ENCODE measurements at places on chromosomes 7 and 10.

- no peak overlapping the region for H3K27ac ChIP-seq
- H3K27me3 ChIP-seq: no peaks in the 10 kb centered on the region
- DNase-seq: no peak
Measured at GRCh38 chr7:79217468-79217867, 236.0 kb downstream of the MAGI2 start.

DNA sequence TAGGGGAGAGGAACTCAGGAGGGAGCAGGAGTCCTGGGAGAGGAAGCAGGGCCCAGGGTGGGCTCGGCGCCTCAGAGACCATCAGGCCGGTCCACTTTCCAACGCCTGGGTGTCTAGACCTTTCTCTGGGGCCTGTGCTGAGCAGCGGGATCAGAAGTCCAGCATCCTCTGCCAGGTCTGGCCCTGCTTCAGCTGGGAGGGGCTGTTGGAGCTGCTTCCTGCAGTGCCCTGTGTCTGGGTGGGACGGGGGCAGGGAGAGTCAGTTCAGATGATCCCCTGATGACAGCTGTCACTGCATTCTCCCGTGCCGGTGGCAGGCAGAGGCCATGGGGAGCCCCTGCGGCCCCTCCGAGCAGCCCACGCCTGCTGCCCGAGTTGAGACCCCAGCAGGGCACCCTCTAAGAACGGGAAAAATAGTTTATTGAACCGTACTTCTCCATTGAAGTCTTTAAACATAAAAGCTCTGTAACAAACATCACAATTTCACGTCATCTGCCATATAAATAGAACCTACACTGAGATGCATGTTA lies 23.3 kb downstream of the AP5Z1 start:
- H3K27me3 ChIP-seq: no peaks in the 10 kb centered on the region
- no peak overlapping the region for H3K27ac ChIP-seq
- no peak for DNase-seq
- peaks cover 5% of the 10 kb centered on the region for H3K4me1 ChIP-seq

DNA sequence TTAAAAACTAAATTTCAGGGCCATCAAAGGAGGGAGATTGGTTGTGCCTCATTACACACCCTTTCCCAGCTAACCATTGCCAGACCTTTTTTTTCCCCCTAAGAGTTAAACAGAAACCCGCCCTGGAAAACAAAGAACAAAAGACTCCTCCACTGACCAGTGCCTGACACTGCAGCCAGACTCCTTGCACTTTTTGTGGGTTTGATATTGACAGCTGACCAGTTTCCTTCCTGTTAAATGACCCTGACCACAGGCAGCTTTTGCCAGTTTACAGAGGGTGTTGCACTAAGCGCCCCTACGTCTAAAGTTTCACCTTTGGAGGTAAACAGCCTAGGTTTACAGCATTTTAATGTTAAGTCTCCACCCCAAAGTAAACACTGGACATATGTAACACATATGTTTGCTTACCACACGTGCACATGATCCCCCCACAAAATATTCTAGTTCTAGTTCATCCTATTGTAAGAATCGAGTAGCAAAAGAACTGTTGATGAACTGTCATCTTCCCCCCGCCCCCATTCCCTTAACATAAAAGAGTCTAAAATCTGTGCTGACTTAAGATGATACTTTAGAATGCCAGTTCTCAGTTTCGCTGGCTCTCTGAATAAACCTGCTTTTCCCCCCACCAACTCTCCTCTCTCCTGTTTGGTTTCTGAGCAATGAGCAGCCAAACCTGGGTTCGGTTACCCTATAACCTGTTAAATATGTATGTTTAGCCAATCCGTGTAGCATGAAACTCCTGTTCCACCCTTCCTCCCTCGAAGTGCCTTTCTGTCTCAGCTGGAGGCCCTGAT lies 38.0 kb downstream of the FOXI2 start:
- no peak overlapping the region for H3K27ac ChIP-seq
- H3K4me1 ChIP-seq: no peaks in the 10 kb centered on the region
- H3K36me3 ChIP-seq: no peaks in the 10 kb centered on the region

DNA sequence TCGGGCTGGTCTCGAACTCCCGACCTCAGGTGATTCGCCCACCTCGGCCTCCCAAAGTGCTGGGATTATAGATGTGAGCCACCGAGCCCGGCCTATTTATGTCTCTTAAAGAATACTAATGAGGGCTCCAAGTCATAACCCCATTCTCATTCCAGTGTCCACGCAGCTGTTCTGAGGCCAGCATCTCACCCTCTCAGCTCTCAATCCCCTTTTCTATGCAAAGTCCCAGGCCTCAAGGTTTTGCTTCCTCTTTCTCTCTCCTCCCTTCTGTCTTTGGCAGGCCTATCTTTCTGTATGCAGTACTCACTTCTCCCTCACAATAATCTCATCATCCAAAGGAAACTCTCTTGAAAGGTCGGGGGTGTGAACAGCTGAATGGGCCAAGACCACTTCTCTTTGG lies 28.0 kb upstream of the VSIR start:
- no peaks in the 10 kb centered on the region for H3K36me3 ChIP-seq
- DNase-seq: no peak
- H3K4me3 ChIP-seq: no peak overlapping the region
- H3K27ac ChIP-seq: no peak overlapping the region

DNA sequence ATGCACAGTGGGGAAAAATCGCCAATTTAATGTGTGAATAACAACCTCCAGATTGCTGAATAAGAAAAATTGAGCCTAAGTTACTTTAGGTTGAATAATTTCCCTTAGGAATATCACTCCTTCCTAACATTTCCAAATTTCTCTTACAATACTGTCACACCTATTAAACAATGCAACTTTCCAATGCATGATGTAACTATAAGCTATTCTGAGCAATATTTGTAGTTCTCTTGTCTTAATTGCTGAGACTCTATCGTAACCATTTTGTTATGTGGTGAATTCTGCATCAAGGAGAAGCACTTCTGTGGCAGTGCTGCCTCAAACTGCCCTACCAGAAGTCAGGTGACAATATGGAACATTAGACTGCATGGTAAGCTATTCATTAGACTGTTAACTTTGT lies 386.7 kb upstream of the LRRN3 start:
- H3K4me1 ChIP-seq: no peaks in the 10 kb centered on the region
- H3K27ac ChIP-seq: no peak overlapping the region
- no peaks in the 10 kb centered on the region for H3K36me3 ChIP-seq
- DNase-seq: no peak
- no peak overlapping the region for H3K4me3 ChIP-seq

GRCh38 chr7:64905133-64905532 lies 2.1 kb downstream of the ZNF273 start:
- no peaks in the 10 kb centered on the region for H3K27me3 ChIP-seq
- no peak overlapping the region for H3K27ac ChIP-seq
- no peak for DNase-seq

DNA sequence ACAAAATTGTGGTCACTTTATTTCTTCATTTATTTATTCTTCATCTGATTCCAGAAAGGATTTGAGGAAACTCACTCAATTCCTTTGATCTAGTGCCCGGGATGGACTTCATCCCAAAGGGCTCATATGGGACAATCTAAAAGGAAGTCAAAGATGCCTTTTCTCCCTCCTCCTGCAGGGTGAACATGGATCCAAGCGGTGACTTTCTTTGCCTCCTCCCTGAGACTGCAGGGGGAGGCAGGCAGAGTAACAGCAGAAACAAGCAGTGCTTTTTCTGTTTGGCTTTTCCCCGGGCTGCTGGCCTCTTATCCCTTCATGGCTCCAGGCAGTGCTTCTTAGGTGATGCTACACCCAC lies 10.0 kb upstream of the DNMBP start:
- H3K27me3 ChIP-seq: no peaks in the 10 kb centered on the region
- H3K36me3 ChIP-seq: no peaks in the 10 kb centered on the region
- DNase-seq: no peak
- H3K27ac ChIP-seq: no peak overlapping the region
- no peak overlapping the region for H3K4me3 ChIP-seq

- peak; percentile 89 for DNase-seq
- peaks cover 6% of the 10 kb centered on the region for H3K4me1 ChIP-seq
- H3K27ac ChIP-seq: no peak overlapping the region
- H3K4me3 ChIP-seq: no peak overlapping the region
Measured at GRCh38 chr7:80184693-80185092, 50.1 kb downstream of the GNAI1 start.

DNA sequence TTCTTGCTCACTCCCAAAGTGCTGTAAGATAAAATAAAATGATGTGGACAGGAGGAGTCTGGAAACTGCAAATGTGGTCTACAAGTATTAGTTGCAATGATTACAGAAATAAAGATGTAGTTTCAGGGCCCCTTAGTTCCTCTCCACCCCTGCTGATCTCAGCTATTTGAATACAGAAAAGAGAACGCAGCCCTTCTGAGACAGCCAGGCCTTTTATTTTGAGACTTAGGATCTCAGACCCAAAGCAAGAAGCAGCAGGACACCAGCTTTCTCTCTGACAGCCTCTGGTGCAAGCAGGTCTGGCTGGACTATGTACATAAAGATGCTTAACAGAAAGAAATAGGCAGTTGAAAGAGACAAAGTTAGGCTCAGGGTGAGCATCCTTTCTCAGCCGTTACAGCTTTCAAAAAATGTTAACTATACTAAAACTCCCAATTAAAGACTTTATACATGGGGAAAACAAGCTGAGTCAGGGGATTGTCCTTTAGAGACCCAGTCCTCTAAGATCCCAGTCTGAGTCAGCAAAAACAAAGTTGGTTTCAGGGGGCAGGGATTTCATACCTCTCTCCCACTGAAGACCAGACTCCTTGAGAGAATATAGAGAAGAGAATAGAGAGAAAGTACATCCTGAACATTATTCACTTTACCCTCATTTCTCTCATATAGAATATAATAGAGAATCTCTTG lies 220.4 kb downstream of the TMEM178B start:
- H3K4me3 ChIP-seq: no peak overlapping the region
- no peak for DNase-seq
- H3K27me3 ChIP-seq: no peaks in the 10 kb centered on the region
- no peaks in the 10 kb centered on the region for H3K36me3 ChIP-seq

DNA sequence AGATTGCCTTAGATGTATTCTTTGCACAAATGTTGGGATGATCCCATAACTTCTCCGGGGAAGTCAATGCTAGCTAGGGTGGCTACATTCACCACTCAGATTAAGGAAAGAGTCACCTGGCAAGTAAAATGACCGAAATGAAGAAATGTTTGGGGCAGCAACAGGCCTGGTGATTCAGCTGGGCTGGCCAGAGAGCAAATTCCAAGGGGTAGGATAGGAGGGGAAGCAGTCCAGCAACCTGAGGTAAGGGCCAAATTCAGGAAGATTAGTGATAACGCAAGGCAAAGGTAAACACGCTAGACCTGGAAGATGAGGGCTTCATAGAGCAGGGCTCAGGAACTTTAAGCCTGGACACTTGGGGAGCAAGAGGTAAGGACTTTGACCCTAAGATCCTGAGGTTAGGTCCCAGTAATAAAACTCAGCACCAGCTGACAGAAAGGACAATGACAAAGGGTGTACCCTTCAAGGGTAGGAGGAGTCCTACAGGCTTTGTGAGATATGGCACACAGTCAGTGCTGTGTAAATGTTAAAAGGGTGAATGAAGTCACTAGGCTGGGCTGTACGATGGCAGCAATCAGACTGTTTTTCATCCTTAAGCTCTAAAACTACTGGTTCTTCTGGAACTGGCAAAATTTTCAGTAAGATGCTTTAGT lies 22.7 kb upstream of the SMNDC1 start:
- H3K4me1 ChIP-seq: no peaks in the 10 kb centered on the region
- no peak for DNase-seq
- H3K4me3 ChIP-seq: no peak overlapping the region
- no peaks in the 10 kb centered on the region for H3K27me3 ChIP-seq

DNA sequence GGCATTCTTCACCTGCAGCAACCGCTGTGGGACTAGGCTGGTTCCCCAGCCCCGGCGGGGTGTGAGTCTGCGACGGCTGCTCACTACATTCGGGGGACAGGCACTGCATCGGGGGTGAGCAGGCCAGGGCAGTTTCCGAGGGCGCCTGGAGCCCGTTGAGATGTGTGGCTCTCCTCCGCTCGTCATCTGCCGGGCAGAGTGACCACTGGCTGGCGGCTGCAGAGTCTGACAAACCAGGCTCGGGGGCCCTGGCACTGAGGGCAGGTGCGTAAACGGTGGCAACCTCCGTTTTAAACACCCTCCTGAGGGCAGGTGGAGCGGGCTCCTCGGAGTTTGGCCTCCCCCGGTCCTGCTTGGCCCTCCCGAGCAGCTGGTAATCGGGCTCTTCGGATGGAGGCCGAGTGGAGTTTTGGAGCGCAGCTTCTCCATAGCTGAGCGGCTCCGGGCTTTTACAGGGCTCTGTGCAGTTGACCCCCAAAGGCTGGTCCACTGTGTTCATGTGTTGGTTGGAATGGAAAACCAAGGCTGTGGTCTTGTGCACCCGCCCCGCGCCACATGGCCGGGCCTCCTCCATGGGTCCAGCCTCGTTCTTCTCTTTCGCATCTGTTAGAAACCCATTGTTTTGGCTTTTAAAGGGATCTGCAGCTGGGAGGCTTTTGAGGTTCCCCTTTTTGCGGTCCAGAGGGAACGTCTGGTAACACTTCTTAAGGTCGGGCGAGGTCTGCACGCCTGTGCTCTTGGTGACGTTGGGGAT lies 20.9 kb downstream of the INSYN2A start:
- no peak for DNase-seq
- peaks cover 5% of the 10 kb centered on the region for H3K36me3 ChIP-seq
- H3K4me1 ChIP-seq: no peaks in the 10 kb centered on the region
- H3K27me3 ChIP-seq: no peaks in the 10 kb centered on the region
- H3K4me3 ChIP-seq: no peak overlapping the region

DNA sequence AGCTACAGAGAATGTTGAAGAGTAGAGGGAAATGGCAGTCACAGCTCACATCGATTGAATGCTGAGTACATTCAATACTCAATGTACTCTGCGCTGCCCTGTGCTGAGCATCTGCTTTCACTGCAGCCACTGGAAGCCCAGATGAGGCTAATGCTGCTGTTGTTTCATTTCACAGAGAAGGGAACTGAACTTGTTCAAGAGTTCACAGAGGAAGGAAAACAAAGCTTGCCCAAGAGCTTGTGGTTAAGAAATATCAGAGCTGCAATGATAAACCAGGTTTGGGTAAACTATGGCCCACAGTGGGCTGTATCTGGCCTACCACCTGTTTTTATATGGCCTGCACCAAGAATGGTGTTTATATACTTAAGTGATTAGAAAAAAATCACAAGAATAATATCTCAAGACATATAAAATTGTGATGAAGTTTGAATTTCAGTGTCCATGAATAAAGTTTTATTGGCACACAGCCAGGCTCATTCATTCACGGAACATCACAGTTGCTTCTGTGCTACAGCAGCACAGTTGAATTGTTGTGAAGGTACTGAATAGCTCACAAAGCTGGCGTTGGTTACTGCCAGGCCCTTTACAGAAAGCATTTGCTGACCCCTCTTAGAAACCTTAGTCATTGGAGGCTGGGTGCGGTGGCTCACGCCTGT lies 64.1 kb downstream of the CFAP58 start:
- no peak for DNase-seq
- no peak overlapping the region for H3K27ac ChIP-seq
- no peaks in the 10 kb centered on the region for H3K27me3 ChIP-seq
- no peaks in the 10 kb centered on the region for H3K36me3 ChIP-seq
- H3K4me1 ChIP-seq: no peaks in the 10 kb centered on the region
- H3K4me3 ChIP-seq: no peak overlapping the region

DNA sequence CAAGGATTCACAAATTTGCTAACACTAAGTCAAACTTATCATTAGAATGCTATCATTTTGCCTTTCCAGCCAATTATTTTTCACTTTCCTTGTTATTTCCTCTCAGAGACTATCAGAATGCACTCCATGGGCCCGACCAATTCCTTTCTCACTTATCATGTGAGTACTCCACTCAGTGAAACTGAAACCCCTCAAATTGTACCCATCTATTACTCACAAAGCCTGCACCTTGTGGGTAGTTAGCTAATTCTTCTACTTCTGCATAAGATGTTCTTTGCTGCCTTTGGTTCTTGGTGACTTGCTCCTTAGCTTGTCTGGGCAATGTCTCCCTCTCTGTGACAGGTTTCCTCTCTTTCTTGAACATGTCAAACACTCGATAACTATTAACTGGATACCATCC lies 35.2 kb upstream of the MBL2 start:
- no peaks in the 10 kb centered on the region for H3K36me3 ChIP-seq
- no peaks in the 10 kb centered on the region for H3K27me3 ChIP-seq
- H3K4me1 ChIP-seq: no peaks in the 10 kb centered on the region
- H3K4me3 ChIP-seq: no peak overlapping the region
- no peak for DNase-seq

All from trophoblast cell (in vitro differentiated cells and primary cell).